ENCODE measurements at places on chromosomes 7 and 10.

DNA sequence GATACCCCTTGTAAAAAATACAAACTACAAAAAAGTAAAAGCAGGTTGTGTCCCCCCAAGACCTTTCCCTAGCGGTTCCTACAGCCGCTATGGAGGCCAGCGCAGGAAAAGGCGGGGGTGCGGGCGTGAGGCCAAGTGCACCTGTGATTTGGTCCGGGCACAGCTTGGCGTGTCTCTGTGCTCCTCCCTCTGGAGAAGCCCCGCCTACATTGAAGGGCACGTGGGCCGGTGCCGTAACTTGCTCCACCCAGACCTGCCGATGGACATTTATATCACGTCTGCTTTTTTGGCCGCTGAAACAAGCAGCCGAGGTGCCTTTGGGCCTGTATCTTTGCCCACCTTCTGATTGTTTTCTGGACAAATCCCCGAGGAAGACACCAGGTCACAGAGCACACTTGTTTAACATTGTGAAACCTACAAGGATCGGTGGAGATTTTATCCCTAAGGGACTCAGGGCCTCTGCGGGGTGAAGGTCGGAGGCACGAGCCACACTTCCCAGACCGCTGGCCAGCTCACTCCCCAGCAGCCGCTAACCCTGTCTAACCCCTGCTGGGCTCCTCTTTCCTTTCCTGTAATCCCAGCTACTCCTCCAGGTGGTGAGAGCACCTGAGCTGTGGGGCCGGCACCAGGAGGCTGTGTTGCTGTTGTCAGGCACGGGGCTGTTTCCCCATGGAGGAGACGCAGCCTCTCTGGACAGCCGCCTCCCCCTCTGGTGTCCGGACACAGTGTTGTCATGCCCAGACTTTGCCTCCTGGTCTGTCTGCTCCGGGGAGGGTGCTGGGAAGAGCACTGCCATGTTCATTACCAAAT lies 18.8 kb upstream of the INPP5A start:
- DNase-seq = no peak

- no peak for DNase-seq
Observed at GRCh38 chr10:132499367-132499685, 38.3 kb upstream of the INPP5A start.

DNA sequence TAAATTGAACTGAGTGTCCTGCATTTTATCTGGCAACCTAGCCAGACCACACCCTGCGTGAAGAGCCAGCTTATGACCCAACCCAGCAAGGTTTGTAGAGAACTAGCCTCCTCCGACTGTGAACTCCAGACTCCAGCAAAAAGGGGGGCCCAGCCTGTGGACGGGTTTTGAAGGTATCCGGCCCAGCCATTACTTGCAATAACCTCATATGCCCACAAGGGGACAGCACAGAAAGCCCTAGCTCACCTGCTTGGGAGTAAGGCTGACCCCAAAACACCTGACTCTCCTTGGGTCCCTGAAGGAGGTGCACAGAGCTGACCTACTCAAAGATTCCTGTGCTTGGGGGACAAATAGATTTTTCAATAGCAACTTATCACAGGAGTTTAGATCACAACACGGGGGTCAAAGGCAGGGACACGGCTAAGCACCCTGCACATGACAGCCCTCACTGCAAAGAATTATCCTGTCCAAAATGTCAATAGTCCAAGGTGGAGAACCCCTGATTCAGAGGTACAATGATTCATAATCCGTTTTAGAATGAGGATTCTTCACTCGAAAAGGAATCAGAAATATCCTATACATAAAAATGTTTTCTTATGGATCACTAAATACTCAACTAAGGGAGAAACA lies 4.6 kb downstream of the TRPV6 start:
- no peak for DNase-seq

DNA sequence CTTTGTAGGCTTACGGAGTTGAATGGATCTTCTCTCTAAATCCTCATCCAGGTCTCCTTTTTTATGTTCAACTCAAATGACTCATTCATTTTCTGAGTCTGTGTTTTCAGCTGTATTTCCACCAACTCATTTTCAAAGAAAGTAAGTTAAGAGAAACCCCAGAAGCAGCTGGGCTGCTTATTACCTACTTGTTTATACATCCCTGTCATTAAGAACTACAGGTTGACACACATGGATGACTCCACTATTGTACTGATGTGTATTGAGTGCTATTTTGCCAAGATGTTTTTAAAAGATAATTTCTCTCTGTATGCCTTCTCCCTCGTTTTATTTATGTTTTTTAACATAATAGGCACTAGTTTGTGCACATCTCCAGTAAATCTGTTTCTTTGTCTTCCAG lies 41.9 kb downstream of the DGKI start:
- DNase-seq = no peak

- no peak for DNase-seq
Observed at GRCh38 chr7:19009241-19009935, 108.0 kb downstream of the TWIST1 start.

GRCh38 chr7:70763961-70764691 lies 367.8 kb upstream of the GALNT17 start:
- no peak for DNase-seq

- DNase-seq = no peak
Observed at GRCh38 chr7:19106241-19107080, 11.0 kb downstream of the TWIST1 start.

GRCh38 chr7:66739953-66740301 lies 606 bp upstream of the RABGEF1 start:
- DNase-seq = no peak

DNA sequence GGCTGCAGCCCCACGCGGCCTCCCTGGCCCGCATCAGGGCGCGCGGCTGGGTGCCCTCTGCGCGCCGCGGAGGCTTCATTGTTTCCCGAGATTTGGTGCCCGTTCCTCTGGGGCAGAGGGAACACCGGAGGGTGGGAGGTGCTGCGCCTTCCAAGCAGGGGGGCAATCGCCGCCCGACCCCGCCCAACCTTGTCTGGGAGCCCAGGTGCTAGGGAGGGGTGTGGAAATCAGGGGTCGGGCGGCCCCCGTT lies 1.0 kb upstream of the NRP1 start:
- DNase-seq = no peak

- no peak for DNase-seq
Observed at GRCh38 chr7:114663502-114663901, 248.9 kb downstream of the FOXP2 start.

DNA sequence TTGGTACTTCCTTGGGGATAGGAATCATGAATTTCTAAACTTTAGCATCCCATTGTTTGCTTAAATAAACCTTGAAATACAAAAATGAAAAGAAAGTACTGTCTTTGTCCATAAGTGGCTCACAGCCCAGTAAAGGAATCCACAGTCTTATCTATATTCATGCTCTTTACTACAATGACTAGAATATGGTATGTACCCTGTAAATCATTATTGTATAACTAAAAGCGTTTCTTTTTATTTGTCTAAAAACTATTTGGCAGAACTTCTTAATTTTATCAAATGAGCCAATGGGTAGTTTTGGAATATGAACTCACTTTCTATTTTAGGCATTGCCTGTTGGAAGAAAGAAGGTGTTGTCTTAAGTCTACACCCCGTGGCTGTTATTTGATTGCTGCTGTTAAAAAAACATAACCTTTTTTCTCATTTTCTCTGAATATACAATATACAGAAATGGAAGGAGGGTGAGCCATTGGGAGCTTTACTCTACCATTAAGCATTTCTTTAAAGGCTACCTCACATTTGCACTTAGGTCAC lies 12.4 kb upstream of the STRIP2 start:
- no peak for DNase-seq

All from sigmoid colon (tissue), 7 donors.